Fibroblast of the aortic adventitia (primary cell): ENCODE measurements at places on chromosomes 5 and 9.
A peak's percentile ranks its signal among the peaks of the same experiment; 100 is the strongest.

- no peak for DNase-seq
Observed at GRCh38 chr5:127602896-127603844, 45.7 kb upstream of the CTXN3 start.

DNA sequence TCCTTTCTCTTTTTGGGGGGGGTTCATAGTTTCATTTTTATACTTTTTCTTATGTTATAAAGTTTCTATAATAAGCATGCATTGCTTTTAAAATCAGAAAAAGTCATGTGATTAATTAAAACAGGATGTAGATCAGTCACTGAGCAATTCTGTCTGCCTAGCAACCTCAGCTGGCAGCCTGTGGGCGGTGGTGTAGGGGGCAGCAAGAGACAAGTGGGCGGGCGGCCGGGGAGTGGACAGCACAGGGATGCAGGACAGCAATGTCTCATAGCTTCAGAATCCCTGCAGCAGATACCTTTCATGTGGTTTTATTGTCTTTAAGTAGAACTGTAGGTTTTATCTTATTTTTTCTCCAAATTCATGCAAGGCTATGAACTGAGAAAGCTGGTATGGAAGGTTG lies 101.9 kb upstream of the S1PR3 start:
- DNase-seq, result no peak

DNA sequence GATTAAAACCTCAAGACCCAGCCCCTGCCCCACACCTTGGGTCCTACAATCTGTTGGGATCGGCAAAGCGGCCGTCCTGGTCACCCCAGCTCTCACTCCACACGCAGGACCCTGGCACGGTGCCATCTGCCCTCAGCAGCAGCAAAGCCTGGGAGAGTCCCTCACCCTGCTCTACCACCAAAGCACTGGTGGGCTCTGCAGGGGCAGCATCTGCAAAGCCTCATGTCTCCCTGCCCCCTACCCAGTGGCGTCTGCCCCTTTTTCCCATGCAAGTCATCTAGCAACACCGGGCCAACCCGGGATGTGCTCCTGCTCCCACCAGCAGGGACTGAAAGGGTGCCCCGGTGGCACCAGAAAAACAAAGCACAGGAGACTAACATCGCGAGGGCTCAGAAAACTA lies 19.6 kb upstream of the CNOT6 start:
- DNase-seq, result no peak

DNA sequence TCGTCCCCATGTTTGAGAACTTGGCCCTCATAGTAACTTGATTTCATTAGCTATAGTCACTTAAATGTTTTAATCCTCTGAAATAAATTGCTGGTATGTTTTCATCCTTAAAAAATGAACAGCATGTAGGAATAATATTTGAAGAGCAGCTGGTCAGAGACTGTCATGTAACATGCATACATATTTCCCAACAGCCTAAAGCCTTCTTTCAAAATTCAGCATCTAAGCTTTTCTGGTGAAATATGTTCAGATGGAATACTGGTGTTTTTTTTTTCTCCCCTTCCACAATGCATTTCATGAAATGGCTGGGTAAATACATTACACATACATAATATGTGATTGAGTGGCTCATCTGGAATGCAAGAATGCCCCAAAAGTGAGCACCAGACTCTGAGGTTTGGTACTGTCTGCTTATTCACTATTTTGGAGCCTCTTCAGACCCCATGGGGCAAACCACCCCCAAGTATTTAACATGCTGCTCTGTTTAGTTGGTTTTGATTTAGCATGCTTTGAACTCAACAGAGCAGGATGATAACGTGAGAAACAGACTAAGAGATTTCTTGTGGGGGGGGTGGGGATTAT lies 94.0 kb downstream of the SMARCA2 start:
- DNase-seq, result peak; percentile 40
